Left ventricle myocardium inferior (tissue), 1 donor: ENCODE measurements at places on chromosomes 12 and 14. TPM values are rescaled to one million over a fixed set of nuclear protein-coding genes. Genes with fewer than 3 reads are reported as not detected.

The CMA1 gene
- total RNA-seq: 0.66 TPM

The EIF2S3B gene
- total RNA-seq: 0.22 TPM

The ACSM4 gene
- not detected for total RNA-seq

The DHRS2 gene
- total RNA-seq: not detected

The LHX5 gene
- total RNA-seq: not detected
